ENCODE measurements at places on chromosomes 4 and X.

- no peak for DNase-seq
Observed at GRCh38 chrX:56026815-56027214, 205.3 kb upstream of the KLF8 start.

GRCh38 chrX:70039758-70040157, 10.0 kb downstream of the AWAT2 start:
- DNase-seq: no peak

- no peak for DNase-seq
Observed at GRCh38 chrX:68842781-68843581, 14.2 kb downstream of the EFNB1 start.

DNA sequence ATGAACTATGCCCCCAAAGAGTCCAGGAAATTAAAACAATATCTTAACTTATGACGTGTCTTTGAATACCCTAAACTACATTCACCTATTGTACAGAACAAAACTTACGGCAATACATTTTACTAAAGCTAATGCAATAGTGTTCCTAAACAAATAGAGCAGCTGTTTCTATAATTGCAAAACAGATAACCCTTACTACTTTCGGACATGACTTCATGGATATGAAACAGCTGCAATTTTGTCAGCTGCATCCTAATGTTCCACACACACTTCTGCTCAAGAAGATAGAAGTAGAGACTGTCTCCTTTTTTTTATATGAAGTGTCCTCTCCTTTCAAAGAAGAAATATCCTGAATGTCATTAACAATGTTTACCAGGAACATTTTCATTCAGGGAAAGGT, 174.9 kb downstream of the ACTRT1 start:
- no peak for DNase-seq

DNA sequence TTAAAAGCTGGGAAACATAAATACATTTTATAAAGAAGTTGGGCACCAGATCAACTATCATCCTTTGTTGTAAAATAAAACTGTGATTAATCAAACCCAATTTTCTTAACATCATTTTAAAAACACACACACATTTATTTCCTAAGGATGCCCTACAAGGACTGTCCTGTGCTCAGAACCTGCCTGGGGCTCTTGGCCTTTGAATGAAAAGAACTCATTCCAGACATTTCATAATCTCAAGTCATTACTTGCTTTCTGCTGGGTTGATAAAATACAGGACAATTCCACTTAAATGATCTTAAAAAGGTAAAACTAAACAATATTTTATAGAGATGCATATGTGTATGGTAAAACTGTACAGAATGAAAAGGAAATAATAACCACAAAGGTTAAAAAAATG, 2.8 kb downstream of the SH3D19 start:
- no peak for DNase-seq

- DNase-seq: no peak
Observed at GRCh38 chr4:76233529-76233928, 18.0 kb upstream of the FAM47E start.

DNA sequence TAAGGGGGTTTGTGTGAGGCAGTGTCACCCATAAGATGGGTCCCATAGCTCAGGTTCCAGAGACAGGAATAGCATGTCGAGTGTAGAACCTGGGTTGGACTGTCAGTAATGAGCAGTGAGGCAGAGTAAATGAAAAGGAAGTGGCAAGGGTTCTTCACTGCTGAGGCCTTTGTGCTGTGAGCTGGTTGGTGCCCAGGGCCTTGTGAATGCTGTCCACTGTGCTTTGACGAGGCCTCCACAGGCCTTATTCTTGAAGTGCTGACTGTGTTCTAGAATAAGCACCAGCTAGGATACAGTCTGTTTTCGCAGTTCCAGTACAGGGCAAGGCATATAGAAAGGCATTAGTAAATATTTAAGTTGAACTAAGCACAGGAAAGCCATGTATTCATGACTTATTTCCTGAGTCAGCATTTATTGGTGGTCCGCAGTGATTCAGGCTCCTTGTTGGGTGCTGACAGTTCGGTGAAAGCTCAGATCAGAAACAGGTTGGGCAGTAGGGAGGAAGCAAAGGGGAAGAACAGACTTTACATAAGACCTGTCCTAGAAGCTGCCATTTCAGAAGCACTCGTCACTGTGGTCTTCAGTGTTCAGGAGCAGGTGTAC, 25.6 kb upstream of the TADA2B start:
- no peak for DNase-seq

- no peak for DNase-seq
Observed at GRCh38 chr4:140133576-140133975, 20.4 kb downstream of the MAML3 start.

DNA sequence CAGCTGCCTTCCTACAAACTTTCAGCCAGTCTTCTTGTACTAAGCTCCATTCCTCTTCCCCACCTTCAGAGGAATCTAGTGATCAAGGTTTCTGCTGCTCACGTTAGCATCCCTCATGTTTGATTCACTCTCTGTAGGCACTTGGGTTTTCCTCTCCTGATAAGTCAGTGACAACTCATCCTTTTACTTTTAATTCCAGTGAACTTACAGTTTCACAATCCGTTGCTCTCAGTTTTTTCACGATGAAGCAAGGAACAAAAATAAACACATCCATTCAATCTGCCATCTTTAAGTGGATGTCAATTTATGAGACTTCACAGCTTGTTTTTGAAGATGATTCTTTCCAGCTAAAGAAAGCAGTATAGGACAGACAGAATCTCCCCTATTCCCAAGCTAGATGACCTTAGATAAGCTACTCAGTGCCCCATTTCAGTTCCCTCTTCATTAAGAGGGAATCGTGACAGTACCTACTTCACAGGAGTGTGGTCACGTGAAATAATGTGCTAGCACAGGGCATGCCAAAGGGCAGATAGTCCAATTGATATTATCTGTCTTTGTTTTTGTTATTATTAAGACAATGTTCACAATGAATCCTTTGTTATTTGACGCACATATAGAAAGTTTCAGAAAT, 234.3 kb downstream of the PALLD start:
- DNase-seq: no peak

- DNase-seq: no peak
Observed at GRCh38 chrX:151754047-151754429, 19.5 kb downstream of the CNGA2 start.

- no peak for DNase-seq
Observed at GRCh38 chr4:24607334-24607733, 23.0 kb upstream of the DHX15 start.

DNA sequence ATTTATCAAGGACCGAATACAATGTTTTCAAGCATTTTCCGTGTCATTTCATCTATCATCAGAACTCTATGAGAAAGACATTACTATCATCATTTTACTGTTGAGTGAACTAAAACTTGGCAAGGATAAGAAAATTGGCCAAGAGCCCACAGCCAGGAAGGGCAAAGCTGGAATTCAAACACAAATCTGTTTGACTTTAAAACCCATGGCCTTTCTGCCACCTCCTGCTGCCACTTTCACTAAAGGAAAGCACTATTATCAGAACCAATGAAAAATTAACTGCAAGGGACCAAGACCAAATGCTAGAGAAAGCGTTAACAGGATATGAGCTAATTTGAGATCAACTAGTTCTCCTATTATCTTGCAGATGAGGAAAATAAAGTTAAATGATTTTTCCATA, 2759.2 kb downstream of the ARAP2 start:
- no peak for DNase-seq

- DNase-seq: no peak
Observed at GRCh38 chrX:124440695-124441094, 94.3 kb downstream of the SH2D1A start.

DNA sequence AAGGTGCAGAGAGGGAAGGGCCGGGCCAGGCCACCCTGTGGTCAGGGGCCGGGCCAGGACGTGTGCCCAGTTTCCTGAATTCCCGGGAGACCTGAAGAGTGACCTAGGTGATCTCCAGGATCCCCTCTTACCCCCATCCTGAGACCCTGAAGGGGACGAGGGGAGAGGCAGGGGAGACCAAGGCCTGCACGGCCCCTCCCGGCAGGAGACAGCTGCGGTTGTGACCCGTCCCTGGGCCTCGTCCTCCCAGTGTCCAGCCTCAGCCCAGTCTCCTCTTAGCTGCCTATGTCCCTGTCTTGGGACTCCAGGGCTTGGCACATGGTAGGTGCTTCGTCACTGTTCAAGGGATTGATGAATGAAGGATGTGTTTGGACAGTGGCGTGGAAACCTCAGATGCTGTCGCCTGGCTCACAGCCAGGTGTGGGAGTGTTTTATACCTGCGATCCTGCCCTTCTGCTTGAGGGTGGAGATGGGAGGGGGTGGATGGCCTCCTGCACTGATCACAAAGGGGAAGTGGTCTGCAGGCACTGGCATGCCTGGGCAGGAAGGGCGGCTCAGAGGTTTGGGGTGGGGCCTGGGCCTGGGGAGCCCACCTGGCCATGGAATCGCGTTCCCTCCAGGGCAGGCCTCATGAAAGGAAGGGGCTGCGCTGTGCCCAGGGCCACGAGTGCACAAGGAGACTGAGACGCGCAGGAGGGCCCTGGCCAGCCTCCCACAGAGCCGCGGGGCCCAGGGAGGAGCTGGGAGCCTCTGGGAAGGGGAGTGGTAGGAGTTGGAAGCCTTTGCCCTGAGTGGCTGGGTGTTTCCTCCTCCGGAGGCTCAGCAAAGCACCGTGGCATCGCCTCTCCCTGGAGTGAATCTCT, 6.9 kb downstream of the SH3TC1 start:
- DNase-seq: no peak

DNA sequence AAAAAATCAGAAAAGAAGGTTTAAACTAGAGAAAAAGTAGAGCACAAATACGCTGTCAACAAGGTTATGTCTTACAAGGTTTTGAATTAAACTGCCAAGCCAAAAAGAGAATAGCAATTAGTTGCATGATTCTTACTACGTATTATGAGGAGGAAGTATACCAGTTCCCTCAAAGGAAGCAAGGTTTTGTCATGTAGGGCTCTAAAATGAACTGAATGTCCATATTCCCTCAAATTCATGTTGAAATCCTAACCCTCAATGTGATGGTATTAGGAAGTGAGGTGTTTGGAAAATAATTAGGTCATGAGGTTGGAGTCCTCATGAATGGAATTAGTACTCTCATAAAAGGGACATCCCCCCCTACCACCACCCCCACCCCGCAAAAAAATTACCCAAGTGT, 201.0 kb downstream of the FBXW7 start:
- DNase-seq: no peak

DNA sequence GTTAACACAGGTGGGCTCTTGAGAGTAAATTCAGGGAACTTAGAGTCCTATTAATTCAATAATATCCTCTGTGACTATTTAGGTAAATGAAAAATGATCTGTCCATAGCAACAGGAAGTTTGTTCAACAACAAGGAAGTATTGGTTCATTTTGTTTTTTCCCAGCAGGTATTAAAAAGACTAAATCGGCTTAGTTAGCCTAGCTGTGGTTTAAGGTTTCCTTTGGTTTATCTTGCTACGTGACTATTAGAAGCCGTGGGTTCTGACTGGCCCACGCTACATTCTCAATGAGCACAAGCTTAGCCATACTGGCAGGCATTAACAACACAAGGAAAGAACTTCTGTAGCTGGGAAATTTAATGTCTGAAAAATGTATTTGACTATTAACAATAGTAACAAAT, 168.8 kb upstream of the HS3ST1 start:
- no peak for DNase-seq

GRCh38 chr4:40305328-40306170, 29.6 kb upstream of the CHRNA9 start:
- no peak for DNase-seq

DNA sequence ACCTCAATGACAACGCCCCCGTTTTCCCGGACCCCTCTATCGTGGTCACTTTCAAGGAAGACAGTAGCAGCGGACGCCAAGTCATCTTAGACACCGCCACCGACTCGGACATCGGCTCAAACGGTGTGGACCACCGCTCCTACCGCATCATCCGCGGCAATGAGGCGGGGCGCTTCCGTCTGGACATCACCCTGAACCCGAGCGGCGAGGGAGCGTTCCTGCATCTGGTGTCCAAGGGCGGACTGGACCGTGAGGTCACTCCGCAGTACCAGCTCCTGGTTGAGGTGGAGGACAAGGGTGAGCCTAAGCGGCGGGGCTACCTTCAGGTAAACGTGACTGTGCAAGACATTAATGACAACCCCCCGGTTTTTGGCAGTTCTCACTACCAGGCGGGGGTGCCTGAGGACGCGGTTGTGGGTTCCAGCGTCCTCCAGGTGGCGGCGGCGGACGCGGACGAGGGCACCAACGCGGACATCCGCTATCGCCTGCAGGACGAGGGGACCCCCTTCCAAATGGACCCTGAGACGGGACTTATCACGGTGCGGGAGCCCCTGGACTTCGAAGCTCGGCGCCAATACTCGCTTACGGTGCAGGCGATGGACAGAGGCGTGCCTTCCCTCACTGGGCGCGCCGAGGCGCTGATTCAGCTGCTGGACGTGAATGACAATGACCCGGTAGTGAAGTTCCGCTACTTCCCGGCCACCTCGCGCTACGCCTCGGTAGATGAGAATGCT, 2.2 kb downstream of the FAT4 start:
- DNase-seq: no peak

DNA sequence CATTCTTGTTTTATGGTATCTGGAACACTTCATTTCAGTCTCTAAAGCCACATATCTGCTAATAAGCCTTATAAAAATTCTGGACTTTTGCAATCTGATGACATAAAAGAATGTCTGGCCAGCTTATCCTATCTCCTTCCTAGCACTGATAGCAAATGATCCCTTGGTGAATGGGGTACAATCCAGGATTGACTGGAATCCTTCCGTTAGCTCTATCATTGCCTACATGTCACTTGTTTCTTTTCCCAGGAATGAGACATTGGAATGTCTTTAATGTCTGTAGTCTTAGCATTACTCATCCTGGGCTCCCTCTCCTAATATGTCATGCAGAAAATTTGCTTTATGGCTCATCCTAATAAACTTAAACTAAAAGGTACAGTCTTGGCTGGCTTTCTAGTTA, 14.8 kb upstream of the PABPC4L start:
- no peak for DNase-seq

GRCh38 chr4:154032914-154033313, 244.0 kb upstream of the SFRP2 start:
- DNase-seq: no peak

DNA sequence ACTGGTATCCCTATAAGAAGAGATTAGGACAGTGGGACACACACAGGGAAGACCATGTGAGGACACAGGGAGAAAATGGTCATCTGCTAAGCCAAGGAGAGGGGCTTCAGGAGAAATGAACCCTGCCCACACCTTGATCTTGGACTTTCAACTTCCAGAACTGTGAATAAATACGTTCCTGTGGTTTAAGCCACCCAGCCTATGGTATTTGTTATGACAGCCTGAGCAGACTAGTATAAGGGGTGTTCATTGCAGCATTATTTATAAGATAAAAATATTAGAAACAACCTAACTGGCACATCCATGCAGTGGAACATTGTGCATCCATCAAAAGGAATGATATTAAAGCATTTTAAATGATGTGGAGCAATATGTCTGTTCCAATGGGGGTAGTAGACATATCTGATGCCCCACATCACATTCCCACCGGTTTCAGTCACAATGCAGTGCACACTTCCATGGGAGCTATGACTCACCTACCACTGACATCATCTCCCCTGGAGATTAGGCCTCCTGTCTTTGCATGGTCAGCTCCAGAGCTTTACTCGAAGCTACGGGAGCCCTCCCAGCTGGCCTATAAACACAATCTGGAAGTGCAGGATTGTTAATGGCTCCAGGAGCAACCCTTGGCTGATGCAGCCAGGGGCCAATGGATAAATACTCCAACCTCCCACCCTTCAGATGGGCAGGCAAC, 38.9 kb upstream of the MAMLD1 start:
- no peak for DNase-seq

GRCh38 chr4:88759039-88759894, 61.6 kb upstream of the NAP1L5 start:
- no peak for DNase-seq

- no peak for DNase-seq
Observed at GRCh38 chr4:169437299-169438047, 166.7 kb upstream of the SH3RF1 start.
